ENCODE measurements at places on chromosomes 4 and X.
A peak's percentile ranks its signal among the peaks of the same experiment; 100 is the strongest.

DNA sequence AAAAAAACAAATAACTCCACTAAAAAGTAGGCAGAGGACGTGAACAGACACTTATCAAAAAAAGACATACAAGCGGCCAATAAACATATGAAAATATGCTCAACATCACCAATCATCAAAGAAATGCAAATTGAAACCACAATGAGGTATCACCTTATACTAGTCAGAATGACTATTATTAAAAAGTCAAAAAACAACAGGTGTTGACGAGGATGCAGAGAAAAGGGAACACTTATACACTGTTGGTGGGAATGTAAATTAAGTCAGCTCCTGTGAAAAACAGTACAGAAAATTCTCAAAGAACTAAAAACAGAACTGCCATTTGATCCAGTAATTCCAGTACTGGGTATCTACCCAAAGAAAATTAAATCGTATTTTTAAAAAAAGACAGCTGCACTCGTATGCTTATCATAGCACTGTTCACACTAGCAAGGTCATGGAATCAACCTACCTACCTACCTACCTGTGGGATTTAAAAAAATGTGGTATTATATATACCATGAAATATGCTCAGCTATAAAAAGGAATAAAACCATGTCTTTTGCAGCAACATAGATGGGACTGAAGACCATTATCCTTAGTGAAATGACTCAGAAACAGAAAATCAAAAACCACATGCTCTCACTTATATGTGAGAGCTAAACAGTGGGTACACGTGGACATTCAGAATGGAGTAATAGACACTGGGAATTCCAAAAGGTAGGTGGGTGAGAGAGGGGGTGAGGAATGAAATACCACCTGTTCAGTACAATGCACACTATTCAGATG, 24.8 kb upstream of the PTPN13 start:
- DNase-seq = no peak

DNA sequence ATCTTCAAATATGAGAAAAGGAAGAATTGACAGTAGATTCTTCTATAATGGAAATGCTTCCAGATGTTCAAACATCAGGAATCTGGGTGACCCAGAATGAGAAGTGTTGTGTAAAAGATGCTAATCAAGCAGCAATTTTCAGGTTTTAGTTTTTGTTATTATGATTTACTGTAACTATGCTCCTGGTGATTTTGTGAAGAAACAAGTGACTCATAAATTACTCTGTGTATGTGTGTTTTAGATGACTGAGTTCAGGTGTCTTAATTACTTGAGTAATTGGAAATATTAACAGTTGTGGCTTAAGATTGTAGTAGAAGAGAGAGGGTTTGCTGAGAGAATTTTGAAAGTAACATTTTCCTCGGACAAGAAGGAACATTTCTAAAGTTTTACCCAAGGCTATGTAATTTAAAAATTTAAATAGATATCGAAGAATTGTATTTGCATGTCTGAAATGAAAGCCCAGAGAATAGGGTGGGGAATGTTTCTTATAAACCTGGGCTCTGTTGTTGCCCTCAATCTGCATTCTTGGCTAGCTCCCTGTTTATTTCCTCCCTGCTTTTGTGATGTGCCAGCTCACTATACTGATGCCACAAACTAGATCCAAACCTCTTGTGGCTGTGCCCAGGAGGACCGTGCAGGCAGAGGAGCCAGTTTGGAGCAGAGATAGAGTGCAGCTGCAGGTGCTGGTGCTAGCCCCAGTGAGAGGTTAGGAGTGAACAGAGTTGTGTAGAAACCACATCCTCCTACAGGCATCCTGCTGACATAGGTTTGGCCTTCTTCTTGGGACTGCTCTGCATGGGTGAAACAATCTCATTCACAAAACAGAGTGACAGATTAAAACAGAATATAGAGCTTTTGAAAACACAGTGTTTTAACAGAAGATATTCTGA, 25.4 kb upstream of the TNIP3 start:
- DNase-seq = no peak

GRCh38 chr4:5888222-5889001, 4.5 kb downstream of the CRMP1 start:
- DNase-seq = no peak

DNA sequence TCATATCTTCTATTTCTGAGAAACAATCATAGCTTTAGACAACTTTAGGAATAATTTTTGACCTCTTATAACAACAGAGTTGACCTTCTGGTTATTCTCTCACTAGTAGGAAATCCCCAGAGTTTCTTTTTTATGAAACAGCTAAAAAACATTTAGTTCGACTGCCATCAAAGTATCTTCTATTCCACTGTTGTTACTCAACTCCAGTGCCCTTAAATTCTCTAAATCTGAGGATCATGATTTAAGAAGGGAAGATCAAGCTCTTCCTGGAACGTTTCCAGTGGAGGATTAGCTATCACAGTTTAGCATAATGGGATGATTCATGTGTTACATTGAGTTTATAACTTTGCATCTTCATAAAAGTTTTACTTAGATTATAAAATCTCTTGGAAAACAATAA, 134.9 kb upstream of the VEGFC start:
- peak; percentile 66 for DNase-seq

GRCh38 chr4:2755821-2756690, at the start of gene TNIP2:
Gene TNIP2 (minus strand): TSS chr4:2756336. CDS start chr4:2756289, 47 bp downstream.
- DNase-seq = peak; percentile 81

GRCh38 chr4:143352720-143353119, 16.0 kb downstream of the GAB1 start:
- DNase-seq = no peak

GRCh38 chr4:79163981-79164490, 161.8 kb downstream of the NAA11 start:
- DNase-seq = no peak

- peak; percentile 14 for DNase-seq
These were observed 608 bp downstream of the TAF1 start for GRCh38 chrX:71366674-71367256.

DNA sequence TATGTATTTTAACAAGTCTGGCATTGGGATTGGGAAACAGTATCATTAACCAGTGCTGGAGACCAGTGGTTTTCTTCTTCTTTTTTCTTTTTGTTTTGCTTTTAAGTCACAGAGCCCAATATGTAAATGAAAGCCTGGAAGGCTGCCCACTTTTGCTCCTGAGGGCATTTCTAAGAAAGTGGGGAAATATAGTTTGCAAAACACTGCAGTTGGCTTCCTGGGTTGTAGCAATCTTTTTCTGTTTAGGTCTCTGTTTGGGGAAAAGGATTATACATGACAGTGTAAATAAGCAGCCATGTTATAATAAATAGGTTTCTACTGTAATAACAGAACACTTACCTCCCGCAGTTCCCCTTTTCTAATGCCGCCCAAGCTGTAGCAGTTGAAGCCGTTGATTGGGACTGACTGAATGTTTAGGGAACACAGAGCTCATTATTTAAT, 105.5 kb downstream of the TMEM164 start:
- DNase-seq = no peak

- no peak for DNase-seq
These were observed 63.0 kb downstream of the PRSS12 start for GRCh38 chr4:118289794-118290193.

- no peak for DNase-seq
These were observed 305.7 kb downstream of the INPP4B start for GRCh38 chr4:142540483-142540804.

DNA sequence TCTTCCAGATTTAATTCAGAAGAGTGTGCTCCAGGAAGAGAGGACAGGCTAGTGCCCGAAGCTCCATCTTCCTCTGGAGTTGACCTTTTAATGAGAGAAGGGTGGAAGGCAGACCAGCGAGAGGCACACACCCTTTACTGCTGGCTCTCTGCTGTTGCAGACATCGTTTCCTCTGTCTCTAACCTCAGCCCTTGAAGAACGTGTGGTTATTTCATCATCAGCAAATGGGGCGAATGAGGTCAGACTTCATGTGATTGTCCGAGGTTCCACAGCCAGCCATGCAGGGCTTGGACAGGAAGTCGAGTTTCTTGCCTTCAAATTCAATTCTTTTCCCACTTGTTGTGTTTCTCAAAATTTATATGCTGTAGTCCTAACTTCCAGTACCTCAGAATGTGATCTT, 155.2 kb upstream of the MSX1 start:
- DNase-seq = no peak

- DNase-seq = no peak
These were observed 76.2 kb downstream of the ARHGEF9 start for GRCh38 chrX:63708801-63709200.

GRCh38 chr4:164021947-164022346, 527.5 kb downstream of the TMA16 start:
- no peak for DNase-seq

GRCh38 chrX:12234534-12235329, 96.5 kb downstream of the FRMPD4 start:
- no peak for DNase-seq

DNA sequence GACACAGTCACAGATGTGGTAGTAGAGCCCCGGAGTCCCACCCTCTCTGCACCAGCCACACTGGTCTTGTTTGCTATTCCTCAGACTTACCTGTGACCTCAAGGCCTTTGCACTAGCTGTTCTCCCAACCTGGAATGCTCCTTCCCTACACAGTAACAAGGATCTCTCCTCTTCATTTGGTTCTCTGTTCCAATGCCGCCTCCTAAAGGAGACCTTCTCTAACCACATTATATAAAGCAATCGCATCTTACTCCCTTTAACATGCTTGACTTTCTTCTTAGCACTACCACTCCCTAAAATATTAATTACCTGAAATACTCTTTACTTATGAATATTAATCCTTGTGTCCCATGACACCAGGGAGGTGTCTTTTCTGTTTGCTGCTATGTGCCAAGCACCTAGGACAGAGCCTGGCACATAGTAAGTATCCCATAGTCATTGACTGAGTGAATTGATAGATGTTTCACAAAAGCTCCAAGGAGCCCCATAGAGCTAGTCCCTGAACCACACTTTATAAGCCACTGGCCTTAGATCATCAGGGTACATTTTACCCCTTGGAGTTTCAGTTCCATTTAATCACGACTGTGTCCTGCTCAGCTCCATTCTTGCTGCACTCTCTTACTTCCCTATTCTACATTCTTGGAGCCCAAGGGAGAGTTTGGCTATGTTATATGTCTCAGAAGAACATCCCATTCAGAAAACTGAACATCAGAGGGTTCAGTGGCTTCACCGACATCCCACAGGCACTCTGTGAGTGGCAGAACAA, 312.7 kb downstream of the RAB28 start:
- DNase-seq = no peak

All from mammary epithelial cell (primary cell).